ENCODE measurements at places on chromosomes 12 and 14.

DNA sequence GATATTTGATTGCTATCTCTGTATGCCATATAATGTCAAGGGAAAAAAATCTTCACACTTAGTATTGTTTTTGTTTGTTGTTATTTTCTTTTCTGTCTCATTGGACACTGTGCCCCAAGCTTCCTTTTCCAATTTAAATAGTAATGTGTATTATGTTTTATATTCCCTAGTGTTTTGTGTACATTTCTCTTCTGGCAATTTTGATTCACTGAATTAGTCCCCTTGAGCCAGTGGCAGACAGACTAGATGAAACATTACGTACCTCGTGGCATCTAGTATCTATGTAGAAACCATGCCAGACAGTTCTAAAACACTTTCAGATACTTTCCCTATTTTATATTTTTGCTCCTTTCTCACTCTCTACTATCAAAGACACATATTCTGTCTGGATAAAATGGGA is at the start of gene OR6C1:
Gene OR6C1, plus strand, starts transcription at position 301 of the 400 bp plus-strand sequence. CDS start 6,257 bp downstream, outside the sequence.
- no peak for DNase-seq

DNA sequence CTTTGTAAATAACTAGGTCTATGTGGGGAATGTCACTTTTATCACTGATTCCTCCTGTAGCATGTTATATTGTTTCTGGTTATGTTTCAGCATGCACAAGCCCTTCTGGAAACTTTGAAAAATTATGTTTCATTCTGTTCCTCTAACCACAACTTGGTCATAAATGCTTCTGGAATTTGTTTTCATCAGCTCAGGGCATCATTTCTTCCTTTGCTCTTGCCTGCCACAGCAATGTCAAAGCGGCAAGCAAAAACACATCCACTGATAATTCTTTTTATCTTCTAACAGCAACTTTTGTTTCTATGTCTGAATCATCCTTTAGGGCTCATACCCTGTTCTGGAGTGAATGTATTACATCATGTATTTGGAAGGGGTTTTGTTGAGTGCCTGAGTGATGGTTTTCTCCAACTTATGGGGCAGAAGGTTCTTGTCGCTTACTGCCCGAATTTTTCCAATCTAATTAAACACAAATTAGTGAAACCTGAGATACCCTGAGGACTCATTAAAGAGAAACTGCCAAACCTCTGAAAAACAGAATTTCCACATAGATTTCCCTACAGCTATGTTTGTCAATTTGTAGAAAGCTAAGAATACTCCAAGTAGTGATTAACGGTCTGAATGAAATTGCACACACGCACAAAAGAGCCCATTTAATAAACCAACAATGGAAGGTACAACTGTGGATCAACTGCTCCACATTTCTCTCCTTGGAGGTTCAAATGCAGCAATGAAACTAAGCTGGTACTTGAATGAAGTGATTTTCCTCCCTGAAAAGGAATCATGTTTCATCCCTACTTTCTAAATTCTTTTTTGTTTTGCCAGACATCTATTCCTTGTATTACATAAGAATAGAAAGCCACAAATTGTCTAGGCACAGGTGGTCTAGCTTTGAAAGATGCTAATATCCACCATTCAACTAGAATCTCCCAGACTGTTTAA is 173.5 kb upstream of the KRR1 start:
- no peak for DNase-seq

GRCh38 chr12:71682466-71682865 is 3.4 kb upstream of the TMEM19 start:
- no peak for DNase-seq

GRCh38 chr12:131102991-131103668 is 149.4 kb downstream of the ADGRD1 start:
- no peak for DNase-seq

Measured in kidney capillary endothelial cell (primary cell).